ENCODE measurements at places on chromosomes 16 and 17.

GRCh38 chr17:79977708-79978547 lies 57.7 kb downstream of the TBC1D16 start:
- no peak for DNase-seq

- DNase-seq: no peak
Observed at GRCh38 chr17:76623271-76624146, 20.0 kb downstream of the ST6GALNAC1 start.

- DNase-seq: no peak
Observed at GRCh38 chr16:74500907-74501306, 79.6 kb upstream of the CLEC18B start.

GRCh38 chr17:19410875-19411620 lies at the start of gene RNF112:
Gene RNF112 (plus strand): TSS chr17:19411232. CDS start chr17:19411409, 177 bp downstream.
- no peak for DNase-seq

GRCh38 chr16:14502256-14502875 lies 127.7 kb downstream of the PARN start:
- no peak for DNase-seq

DNA sequence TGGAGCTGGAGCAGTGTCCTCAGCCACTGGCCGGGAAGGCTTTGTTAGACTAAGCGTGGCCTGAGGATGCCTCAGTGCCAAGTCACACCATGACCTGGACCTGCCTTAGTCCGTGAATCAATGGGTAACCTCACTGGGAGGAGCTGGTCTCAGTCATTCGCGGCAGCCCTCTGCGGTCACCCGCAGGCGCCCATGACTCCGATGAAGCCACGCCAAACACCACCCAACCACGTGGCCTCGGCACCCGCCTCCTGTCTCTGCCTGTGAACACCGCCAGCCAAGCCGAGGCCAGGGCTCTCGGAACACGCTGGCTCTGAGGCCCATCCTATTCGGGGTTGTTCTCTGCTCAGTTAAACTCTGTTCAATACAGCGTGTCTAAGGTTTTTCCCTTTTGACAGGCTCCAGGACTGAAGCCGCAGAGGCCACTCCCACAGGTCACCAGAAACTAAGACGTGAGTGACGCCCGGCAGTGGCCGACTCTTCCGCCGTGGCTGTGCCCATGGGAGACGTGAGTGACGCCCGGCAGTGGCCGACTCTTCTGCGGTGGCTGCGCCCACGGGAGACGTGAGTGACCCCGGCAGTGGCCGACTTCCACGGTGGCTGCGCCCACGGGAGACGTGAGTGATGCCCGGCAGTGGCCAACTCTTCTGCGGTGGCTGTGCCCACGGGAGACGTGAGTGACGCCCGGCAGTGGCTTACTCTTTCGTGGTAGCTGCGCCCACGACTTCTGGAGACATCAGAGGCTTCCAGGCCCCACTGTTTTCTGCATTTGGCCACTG lies 16.8 kb upstream of the PABPN1L start:
- no peak for DNase-seq

GRCh38 chr17:28796062-28796461 lies 46.5 kb downstream of the FAM222B start:
- DNase-seq: no peak

DNA sequence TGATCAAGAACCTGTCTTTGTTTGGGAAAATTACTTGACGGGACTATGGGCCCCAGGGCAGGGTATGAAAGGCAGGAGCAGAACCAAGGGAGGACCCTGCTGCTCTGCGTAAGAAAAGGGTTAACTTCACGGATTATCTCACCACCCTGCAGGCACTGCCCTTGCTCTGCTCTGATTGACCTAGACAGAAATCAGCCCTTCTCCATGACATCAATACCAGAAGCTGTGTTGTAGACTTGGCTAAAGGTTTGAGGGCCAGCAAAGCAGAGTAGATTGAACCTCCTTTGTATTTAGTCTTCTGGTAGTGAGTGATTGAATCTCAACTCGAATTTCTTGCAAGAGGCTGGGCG lies 52.9 kb upstream of the ETV4 start:
- DNase-seq: no peak

DNA sequence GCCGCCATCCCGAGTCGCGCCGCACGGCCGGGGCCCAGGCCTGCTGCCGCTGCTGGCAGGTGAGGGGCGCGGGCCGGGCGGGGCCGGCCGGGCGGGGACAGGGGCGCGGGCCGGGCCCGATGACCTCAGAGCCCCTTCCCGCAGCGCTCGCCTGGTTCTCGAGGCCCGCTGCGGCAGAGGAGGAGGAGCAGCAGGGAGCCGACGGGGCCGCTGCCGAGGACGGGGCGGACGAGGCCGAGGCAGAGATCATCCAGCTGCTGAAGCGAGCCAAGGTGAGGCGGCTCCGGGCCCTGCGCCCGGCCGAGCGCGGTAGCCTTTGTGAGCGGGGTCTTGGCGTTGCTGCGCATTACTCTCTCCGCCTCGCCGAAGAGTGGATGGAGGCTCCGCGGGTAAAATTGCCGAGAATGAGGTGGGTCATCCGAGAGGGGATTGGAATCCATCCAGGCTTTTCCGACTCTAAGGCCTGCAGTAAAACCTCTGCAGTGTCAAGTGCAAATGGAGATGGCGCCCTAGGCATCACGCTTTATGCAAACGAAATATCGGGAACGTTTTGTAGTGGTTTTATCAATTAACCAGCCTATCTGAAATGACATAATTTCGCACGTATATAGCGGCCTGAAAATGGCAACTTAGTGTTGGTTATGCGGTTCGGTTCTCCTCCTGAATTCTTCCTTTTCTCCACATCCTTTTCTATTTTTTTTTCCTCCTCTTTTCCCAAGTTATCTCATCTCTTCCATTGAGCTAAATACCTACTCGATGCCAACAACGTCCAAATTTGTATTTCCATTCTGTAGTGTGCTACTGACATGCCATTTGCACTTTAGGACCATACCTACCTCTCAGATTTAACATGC lies 577 bp downstream of the TTC19 start:
- DNase-seq: no peak

All from GF-D8 (cell line).